Left kidney (tissue), 8 donors: ENCODE measurements at places on chromosomes 4 and X.
A peak's percentile ranks its signal among the peaks of the same experiment; 100 is the strongest.

GRCh38 chr4:72169861-72170260, 138.1 kb downstream of the NPFFR2 start:
- no peak for DNase-seq

DNA sequence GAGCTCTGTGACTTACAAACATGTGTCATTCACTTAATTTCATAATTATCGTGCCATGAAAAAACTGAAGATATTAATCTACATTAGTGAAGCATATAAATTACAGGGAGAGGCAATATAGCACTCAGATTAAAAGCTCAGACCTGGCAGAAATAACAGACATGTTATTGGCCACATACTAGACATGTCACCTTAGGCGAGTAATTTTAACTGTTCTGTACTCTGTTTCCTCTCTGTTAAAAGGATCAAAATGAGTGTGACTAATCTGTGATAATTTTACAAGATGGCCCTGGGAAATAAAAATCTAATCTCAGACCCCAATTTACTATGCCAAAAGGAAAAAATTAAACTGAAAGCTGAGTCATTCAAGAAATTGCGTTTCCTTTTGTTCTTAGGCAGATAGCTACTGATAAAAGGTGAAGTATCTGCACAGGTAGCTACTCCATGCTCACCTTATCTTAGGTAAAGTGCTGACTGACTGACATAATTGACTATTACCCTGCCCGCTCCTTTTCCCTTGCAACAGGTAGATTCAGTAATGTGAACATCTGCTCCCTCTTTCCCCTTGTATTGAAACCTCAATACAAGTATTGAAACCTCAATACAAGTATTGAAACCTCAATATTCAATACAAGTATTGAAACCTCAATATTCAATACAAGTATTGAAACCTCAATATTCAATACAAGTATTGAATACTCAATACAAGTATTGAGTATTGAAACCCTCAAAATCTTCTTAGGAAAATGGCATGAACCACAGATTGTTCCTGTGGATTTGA, 33.2 kb downstream of the RELL1 start:
- DNase-seq, result no peak

GRCh38 chr4:45183905-45184304, 457.5 kb upstream of the GNPDA2 start:
- DNase-seq, result no peak

GRCh38 chr4:6194458-6195195, 5.7 kb downstream of the JAKMIP1 start:
- no peak for DNase-seq

- no peak for DNase-seq
These were observed 121.0 kb upstream of the TEX13D start for GRCh38 chrX:124211312-124211942.

DNA sequence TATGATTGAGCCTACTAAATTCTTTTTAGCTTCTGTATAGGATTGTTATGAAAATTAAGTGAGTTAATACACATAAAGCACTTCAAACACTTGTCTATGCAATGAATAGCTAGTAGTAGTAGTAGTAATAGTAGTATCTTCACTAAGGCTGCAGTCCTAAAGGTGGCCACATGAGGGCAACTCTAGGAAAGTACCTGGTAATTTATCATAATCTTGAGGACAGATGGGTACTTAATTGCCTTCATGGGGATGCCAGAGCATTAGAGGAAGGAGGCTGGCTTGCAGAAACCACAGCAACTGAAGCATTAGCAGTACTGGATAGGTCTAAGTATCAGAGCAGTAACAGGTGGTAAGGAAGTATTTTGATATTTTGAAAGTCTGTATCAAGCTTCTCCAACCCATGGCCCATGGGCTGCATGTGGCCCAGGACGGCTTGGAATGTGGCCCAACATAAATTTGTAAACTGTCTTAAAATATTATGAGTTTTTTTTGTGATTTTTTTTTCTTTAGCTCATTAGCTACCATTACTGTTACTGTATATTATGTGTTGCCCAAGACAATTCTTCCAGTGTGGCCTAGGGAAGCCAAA, 17.3 kb downstream of the NIPAL1 start:
- no peak for DNase-seq

- DNase-seq, result no peak
These were observed 149.6 kb upstream of the FAM9B start for GRCh38 chrX:9183481-9183880.

- DNase-seq, result no peak
These were observed 75.4 kb downstream of the TMEM131L start for GRCh38 chr4:153541456-153542096.

- DNase-seq, result no peak
These were observed 287.0 kb upstream of the NOCT start for GRCh38 chr4:138728566-138728965.

DNA sequence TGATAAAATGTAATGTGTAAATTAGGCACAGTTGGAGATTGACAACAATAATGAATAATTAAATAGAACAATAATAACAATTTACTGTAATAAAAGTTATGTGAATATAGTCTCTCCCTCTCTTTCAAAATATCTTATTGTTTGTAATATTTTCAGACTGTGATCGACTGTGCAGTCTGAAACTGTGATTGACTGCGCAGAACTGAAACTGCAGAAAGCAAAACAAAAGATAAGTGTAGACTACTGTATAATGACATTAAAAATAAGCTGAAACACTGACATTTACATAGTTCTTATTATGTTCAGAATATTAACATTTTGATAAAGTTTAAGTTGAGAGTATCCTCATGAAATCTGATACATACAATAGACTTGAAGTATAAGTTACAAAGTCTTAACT, 371.0 kb downstream of the CCSER1 start:
- no peak for DNase-seq

- no peak for DNase-seq
These were observed 1011.7 kb upstream of the PCDH7 start for GRCh38 chr4:29708473-29708872.

- DNase-seq, result peak; percentile 11
These were observed 290.9 kb downstream of the KCTD8 start for GRCh38 chr4:44157611-44158277.

DNA sequence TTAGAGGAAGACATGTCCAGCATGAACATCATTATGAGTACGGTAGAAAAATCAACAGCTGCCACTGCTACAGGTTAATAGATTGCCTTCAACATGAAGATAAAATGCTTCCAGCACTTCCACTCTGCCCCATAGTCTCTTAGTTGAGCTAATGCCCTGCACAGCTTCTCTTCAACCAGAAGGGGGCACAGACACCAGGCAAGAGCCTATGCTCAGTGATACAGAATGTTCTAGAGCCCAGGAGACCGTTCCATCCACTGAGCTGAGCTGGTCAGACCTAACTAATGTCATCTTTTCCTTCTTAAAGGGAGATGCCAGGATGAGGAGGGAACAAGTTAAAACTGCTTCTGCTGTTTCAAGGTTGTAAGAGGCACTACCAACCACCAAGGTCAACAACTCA, 42.2 kb downstream of the SMIM10L2A start:
- DNase-seq, result no peak

GRCh38 chr4:13852411-13852810, 224.9 kb upstream of the BOD1L1 start:
- DNase-seq, result no peak
